ENCODE measurements at places on chromosomes 4 and X. TPM values are rescaled to one million over a fixed set of nuclear protein-coding genes. Genes with fewer than 3 reads are reported as not detected.
A peak's percentile ranks its signal among the peaks of the same experiment; 100 is the strongest.

DNA sequence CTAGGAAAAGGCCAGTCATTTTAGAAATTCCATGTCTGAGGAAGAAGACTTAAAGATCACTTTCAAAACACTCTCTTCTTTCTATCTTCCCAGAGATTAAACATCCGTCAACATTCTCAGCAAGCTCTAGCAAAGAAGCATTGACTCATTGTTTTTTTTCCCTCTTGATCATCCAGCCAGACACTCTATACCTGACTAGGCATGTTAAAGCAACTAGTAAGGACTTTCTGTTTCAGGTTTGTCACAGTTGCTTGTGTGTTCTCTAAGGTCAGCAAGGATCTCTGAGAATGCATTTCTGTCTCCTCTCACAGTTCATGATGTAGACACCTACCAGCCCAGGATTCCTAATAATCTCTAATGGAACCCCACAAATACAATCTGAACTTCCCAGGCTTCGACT lies 112.2 kb downstream of the IL13RA2 start:
- DNase-seq: no peak

The TIMM8A gene
- 12.8 TPM for total RNA-seq

- DNase-seq: no peak
These were observed 88.8 kb upstream of the KDR start for GRCh38 chr4:55214172-55214571.

DNA sequence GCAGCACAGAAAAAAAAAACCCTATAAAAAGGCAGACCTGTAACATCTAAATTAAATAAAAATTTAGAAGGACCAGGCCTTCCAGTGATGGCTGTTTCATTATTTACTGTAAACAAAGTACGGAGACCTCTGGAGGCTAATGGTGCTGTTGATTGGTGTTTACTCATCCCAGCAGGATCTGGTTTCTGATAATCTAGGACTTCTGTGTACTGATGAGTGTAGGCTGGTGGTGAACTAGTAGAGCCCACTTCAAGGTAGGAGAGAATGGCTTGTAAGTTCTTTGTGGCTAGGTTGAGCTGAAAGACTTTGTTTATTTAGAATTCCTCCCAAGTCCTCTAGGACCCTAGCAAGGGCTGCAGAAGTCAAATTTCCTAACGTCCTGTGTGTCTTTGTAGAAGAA lies 398.1 kb upstream of the PITX2 start:
- DNase-seq: no peak

The HPSE gene
- 11.4 TPM for total RNA-seq

GRCh38 chr4:155889031-155889793 lies 14.3 kb upstream of the TDO2 start:
- DNase-seq: no peak

DNA sequence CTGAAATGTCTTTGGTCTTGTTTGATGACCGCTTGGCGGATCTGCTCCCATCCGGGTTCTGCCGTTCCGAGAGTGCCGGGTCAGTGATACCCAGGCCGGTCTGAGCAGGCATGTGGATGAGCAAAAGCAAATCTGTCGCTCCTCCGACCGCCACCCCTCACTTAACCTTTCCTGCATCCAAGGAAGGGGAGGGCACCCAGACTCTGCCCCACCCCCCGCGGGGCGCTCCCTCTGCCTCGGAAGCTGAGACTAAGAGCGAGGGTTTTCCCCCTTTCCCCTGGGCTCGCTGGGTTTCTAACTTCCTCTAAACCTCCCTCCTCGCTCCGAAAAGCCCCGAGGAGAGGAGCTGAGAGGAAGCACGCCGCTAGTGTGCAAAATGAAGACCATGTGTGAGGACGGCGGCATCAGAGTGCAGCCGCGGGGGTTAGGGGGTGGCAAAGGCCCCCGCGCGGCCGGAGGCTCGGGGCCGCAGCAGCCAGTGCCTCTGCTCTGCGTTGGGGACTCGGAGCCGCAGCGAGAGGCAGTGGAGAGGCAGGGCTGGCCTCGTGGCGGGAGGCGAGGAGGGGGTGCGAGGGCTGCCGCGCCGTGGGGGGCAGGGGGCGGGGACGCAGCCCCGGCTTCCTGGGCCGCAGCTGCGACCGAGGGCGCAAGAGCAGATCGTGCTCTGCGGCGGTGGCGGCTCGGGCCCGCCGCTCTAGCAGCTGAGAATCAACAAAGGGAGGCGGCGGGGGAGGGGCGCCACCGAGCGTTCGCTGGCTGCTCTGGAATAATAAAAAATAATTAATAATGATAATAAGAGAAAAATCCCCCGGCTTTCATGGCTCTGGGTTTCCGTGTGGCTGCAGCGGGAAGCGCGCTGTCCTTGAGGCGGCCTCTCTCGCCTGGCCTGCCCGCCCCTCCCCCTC lies 55.8 kb upstream of the BCOR start:
- peak; percentile 87 for DNase-seq

GRCh38 chr4:73718375-73719373 lies 21.7 kb upstream of the CXCL8 start:
- DNase-seq: no peak

Measured in activated CD4-positive, alpha-beta T cell treated with anti-CD3 and anti-CD28 coated beads for 36 hours (primary cell).